Fibroblast of villous mesenchyme (primary cell): ENCODE measurements at places on chromosomes 12 and 14.
A peak's percentile ranks its signal among the peaks of the same experiment; 100 is the strongest.

DNA sequence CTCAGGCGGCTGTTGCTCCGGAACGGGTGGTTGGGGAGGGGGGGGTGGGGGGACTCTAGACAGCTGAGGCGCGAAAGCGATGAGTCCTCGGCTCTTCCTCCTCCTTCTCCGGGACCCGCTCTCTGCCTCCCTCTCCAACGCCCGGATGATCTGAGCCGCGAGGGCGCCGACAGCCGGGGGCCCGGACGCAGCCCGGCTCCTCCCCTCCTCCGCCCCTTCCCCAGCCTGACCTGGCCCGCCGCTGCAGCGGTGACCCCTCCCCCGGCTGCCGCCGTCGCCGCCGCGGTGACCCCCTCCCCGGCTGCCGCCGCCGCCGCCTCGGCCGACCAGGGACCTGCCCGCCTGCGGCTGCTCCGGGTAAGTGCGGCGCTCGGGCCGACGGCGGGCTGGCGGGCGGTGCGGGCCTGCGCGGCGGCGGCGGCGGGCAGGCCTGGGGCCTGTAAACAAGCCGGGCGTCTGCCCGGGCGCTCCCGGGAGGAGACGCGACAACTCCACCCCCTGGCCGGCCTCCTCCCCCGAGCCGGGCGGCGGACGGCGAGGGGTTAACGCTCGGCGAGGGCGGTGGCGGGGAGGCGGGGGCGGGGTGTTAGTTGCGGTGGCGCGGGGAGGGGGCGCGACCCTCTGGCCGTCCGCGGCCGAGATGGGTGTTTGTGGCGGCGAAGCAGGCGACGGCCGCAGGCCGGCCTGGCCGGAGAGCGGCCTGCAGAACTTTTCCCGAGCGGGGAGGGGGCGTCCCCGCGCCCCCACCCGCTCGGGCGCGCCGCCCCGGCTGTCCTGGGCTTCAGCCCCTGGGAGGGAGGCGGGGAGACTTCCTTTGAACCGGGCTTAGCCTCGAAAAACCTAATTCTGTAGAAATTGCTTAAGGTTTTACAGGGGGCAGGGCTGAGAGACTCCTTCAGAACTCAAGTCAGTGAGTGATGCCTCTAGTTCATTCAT lies 568 bp downstream of the PPM1A start:
- peak; percentile 77 for DNase-seq

DNA sequence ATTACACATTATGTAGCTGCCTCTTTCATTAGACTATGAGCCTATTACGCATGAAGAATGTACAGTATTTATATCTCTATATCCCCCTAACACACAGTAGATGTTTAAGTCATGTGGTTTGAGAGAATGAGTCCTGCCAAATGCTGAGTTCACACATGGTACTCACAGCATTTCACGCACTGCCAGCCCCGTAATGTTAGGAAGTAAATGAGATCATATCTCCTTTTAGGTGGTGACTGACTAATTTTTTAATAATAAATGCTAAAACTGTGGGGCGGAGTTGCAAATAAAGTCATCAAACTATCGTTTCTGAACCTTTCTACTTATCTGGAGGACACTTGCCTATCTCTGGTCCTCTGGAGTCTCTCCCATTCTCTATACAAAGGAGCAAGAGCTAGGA lies 343.8 kb downstream of the ADAMTS20 start:
- DNase-seq = no peak

DNA sequence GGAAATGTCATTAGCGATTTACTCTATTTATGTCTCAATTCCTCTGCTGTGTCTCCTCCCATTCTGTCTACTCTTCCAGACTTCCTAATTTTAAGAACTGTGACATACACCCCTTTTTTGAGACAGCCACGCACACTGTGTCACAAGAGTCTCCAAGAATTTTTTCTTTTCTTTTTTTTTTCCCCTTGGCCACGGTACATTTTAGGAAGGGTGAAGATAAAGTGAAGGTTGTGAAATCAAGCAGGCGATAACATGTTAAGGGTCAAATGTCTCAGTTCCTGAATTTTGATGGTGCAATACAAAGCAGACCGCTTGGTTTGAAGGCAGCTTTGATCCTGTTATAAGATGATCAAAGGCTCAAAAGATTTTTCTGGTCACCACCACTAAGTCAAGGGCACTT lies 4.3 kb downstream of the OLR1 start:
- peak; percentile 85 for DNase-seq

DNA sequence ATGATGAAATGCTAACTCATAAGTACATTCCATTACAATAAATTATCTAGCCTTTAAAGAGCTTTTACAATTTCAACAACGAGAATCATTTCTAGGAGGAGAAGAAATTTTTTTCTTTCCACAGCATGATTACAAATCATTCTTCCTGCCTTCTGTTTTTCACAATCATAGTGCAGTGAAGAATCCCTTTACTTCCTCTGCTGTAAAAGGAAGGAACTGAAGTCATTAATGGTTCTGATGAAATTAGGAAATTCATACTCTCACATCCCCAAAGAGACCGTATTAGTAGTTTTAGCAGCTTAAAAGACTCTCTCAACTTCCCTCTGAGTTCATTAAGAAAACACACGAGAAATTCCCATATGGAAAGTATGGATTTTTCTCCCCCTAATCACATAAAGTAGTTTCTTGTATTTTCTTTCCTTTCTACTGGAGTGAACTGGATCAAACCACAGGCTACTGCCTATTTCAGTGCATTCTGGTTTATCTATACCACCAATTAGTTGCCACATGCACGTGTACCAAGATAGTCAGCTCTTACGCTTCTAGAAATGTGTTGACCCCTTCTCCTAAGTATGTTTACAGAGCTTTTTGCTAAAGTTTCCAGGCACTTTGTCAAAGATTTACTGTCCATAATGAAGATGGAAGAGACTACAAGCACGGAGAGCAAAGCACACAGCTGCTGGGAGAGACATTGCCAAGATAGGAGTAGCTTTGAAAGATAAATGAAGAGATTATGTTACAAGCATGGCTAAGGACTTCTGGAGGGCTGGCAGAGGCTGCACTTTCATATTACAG lies 58.9 kb upstream of the KITLG start:
- DNase-seq = peak; percentile 47

DNA sequence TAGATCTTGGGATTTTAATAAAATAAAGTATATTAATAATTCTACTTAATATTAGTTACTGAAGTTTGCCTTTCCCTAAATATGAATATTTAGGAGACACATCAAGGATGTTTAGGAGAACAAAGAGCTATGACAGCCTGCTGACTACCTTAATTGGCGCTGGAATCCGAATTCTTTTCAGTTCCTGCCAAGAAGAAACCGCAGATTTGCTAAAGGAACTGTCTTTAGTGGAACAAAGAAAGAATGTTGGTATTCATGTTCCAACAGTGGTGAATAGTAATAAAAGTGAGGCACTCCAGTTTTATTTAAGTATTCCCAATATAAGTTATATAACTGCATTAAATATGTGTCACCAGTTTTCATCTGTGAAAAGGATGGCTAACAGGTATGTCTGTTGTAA lies 54.5 kb downstream of the MIS18BP1 start:
- DNase-seq = no peak

DNA sequence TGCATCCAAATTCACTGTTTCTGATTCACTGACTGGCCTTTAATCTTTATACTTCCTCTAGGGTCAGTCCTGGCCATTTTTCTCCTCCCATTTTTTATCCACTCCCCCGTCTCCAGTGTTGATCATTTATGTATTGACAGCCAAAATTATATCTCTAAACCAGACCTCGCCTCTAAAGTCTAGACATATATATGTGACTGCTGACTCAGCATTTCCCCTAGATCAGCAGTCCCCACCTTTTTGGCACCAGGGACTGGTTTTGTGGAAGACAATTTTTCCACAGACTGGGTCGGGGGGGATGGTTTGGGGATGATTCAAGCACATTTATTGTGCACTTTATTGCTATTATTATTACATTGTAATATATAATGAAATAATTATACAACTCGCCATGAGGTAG lies 88.3 kb upstream of the DAAM1 start:
- no peak for DNase-seq
